COLO829 (cell line): ENCODE measurements at places on chromosomes 3 and 15.

DNA sequence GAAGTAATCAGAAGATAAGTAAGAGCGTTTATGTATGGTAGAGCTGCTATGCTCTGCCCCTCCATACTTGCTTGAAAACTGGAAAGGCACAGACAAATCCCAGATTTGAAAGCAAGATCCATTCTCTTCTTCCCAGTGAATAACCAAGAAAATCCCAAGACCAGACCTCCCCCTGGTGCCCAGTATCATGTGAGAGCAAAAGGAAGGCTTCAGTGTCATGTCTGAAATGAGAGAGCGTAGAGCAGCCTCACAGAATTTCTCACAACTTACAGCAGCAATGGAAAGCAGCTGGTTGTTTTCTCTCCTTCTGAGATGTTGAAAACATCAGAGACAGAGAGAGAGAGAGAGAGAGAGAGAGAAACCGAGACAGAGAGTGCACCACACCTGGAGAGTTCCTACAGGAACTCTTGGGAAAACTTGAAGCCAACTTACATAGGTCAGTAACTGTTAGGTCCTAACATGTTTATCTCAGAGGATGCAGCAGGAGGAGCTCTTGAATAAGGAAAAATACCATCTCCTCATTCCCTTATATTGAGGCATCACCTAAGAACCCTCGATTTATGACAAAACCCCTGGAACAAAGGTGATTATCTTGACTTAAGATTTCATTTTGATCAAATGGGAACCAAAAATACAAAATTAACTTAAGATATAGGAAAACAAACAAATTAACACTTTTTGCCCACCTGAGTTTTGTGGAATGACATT, 273.3 kb downstream of the NSUN3 start:
- DNase-seq = peak; percentile 65

- DNase-seq = no peak
Measured at GRCh38 chr3:147497286-147497685, 88.1 kb downstream of the ZIC1 start.

DNA sequence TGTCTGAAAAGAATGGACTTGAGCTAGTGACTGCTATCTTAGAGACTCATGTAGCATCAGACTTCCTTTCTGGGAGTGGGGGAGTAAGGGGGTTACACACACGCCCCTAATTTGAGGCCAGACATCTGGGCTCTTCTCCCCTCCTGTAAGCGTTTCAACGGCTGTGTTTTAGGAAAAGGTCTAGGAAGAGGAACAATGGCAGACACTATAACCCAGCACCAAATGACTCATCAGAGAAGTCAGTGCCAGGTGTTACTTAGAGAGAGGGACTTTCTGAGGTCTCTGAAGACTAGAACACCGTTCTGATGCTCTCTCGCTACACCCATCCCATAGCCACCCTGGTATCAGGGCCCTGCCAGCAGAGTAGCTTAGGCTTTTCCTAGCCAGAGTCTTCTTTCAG, 65.5 kb downstream of the SSUH2 start:
- DNase-seq = no peak

GRCh38 chr3:69235882-69236281, 113.5 kb upstream of the LMOD3 start:
- DNase-seq = no peak

- no peak for DNase-seq
Measured at GRCh38 chr3:111769110-111769991, 89.7 kb upstream of the PHLDB2 start.

DNA sequence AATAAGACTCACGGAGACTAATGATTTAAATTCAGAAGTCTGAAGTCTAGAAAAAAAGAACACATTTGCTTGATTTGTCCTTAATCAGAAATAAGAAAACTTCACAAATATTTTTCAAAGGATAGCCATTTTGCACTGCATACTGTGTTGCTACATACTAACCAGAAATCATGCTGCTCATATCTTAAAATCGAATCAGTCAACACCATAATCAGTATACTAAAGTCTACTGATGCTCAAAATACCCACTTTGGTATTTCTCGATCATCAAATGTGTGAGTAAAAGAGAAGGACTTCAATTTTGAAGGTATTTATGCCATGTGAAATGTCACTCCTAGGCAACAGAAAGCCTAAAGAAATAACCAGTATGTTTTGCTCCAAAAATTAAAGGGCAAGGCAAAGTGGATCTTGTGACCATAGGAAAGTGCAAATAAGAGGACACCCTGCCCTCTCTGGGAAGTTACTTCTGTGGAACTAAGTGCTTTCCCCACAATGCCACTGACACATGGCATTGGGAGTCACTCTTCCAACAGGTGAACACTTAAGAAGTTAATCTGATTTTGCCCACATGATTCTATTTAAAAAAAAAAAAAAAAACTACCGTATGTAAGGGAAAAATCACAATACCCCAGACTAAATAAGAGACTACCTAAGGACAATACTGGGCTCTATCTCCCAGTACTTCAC, 2.7 kb downstream of the LRIG1 start:
- DNase-seq = no peak

GRCh38 chr3:45884368-45885201, 1.8 kb upstream of the CCR9 start:
- DNase-seq = no peak

- DNase-seq = no peak
Measured at GRCh38 chr15:62068810-62069167, 2.0 kb downstream of the C2CD4A start.

DNA sequence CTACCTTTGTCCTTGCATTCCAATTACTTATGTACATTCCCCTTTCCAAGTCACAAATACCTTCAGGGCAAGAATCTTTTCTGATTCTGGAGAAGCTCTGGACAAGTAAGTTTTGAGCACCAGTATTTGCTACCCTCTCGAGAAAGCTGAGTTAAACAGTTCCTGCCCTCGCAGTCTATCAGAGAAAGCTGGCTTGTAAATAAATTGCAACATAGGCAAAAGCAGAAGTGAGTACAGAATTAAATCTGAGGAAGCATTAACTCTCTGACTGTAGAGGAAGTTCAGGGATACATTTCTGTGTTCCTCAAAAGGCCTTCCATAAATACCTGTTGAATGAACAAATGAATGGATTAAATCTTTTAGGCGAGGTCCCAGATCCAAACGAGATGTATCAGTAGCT, 1.2 kb downstream of the OSBPL11 start:
- DNase-seq = no peak

- no peak for DNase-seq
Measured at GRCh38 chr3:185534511-185534910, 17.9 kb downstream of the LIPH start.
